Hippocampal formation (tissue), 2 donors: ENCODE measurements at places on chromosomes 12 and 14.

- DNase-seq = no peak
Observed at GRCh38 chr14:90508536-90509254, 111.9 kb downstream of the CALM1 start.

- DNase-seq = no peak
Observed at GRCh38 chr14:101405171-101405883, 156.0 kb upstream of the DIO3 start.

DNA sequence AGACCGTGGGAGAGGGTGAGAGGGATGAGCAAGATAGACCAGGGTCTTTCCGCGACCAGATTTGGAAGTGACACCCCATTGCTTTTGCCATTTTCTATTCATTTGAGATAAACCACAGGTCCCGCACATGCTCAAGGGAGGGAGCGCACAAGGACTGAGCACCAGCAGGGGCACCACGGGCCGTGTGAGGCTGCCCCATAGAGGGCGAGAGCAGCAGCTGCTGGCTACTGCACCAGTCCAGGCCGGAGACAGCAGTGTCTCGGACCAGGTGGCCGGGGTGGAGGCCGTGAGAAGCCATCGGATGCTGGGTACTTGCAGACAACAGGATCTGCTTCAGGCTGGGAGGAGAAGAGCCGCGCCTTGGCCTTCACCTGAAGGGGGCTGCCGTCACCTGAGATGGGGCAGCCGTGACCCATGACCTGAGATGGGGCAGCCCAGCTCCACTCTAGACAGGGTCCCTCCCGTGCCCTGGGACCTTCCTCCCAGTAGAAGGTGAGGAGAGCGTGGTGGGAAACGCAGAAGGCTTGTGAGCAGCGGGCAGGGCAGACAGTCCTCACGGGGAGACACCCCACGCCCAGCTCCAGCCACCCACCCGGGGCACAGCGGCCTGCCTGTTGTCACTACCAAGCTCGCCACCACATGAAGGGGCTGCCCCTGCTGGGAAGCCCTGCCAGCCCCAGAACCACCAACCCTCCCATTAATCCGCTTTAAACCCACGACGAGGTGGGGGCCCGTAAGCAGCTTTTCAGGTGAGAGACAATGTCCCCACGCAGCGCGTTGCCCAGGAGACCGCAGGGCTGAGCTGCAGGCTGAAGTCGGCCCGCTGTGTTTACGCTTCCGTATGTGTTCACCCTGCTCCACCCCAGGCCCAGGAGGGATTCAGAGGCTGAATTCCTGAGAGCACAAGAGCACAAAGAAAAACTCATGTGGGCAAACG lies 61.7 kb upstream of the FBRSL1 start:
- DNase-seq = no peak

- DNase-seq = no peak
Observed at GRCh38 chr12:57368349-57369095, 62.3 kb downstream of the R3HDM2 start.

DNA sequence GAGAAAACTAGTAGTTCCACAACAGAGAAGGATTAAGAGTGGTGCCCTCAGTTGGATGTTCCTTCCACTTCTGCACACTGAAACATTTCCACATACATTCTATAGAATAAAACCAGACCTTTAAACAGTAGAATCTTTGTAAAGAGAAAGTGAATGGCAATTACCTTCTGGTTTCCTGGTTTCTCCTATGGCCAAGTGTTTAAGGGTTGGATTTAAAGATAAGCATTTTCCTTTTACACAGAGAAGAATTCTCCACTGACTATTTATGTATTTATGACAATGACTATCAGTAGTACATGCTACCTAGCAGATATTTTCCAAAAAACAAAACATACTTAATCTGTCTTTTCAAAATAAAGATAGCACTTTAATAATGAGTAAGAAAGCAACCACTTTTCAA lies 3.2 kb downstream of the ATG2B start:
- no peak for DNase-seq

- DNase-seq = no peak
Observed at GRCh38 chr14:79732911-79733655, 478.2 kb downstream of the DIO2 start.

- no peak for DNase-seq
Observed at GRCh38 chr12:94768398-94769046, 118.2 kb upstream of the TMCC3 start.

DNA sequence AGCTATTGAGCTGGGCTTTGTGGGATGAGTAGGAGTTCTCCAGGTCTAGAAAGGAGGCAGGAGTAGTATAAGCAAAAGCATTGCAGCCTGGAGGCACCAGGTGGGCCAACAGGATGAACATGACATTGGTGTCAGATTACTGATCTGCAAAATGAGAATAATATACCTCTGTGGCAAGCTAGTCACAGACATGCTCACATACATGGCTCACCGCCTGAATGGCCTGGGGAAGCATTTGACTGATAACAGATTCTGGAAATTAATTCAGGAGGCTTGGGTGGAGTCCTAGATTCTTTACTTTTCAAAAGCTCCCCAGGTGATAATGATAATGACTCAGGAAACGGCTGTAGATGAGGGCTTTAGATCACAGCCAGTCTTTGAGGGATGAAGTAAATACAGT lies 709 bp downstream of the TCL1B start:
- no peak for DNase-seq

DNA sequence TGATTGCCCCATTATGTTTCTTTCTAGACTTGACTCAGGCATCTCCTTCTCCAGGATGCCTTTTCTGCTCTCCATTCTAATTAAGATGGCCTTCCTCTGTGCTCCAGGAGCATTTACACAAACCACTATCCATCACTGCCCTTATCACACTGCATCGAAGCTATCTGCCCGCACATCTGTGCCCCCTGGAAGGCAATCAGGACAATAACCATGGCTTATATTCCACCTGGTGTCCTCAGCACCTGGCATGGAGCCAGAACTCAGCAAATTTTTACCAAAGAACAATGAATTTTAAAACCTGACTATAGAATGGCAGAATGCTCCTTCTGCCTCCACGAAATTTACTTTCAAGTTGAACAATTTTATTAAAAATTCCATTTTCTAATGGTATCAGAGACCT lies 465.8 kb downstream of the APAF1 start:
- DNase-seq = no peak

DNA sequence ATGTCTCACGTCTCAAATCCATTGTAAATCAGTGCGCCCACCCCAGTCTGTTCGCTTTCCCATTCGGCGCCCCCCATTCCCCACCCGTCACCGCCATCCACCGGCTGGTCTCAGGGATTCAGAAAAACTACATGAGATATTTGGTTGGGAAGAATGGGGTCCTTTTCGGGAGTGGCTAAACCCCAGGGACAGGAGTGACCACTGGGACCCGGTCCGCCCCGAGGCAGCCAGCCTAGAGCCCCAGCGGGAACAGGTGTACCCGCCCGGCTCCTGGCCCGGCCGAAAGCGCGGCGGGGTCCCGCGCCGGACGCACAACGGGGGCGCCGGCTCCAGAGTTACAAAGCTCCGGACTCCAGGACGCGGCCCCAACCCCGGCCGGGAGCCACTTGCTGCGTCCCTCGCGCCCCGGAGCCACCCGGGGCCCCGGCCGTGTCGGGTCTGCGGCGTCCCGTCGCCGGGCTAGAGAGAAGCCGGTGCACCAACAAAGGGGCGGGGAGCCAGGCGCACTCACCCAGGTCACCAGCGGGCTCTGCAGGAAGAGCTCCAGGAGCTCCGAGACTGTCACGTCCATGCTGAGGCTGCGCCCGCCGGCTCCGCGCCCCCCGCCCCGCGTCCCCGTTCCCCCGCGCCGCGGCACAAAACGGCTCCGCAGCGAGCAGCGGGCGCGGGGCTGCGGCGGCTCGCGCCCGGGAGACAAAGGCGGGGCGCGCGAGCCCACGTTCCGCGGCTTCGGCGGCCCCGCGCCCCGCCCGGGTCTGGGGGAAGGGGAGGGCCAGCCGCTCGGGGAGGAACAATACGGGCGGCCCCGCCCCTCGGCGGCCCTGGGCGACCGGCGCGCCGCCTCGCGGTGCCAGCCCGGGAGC lies at the start of gene CCDC88C:
TSS of gene CCDC88C (minus strand) at position 701 of the 863 bp plus-strand sequence. CDS start at position 571, 130 bp downstream.
- DNase-seq = peak; percentile 26
